ENCODE measurements at places on chromosomes 4 and X. TPM values are rescaled to one million over a fixed set of nuclear protein-coding genes. Genes with fewer than 3 reads are reported as not detected.

- H3K27ac ChIP-seq, result no peak overlapping the region
- no peaks in the 10 kb centered on the region for H3K27me3 ChIP-seq
- peaks cover 5% of the 10 kb centered on the region for H3K36me3 ChIP-seq
- no peak overlapping the region for H3K4me3 ChIP-seq
- no peak for DNase-seq
- H3K4me1 ChIP-seq, result peaks cover 6% of the 10 kb centered on the region
These were observed 99.6 kb upstream of the STS start for GRCh38 chrX:7047951-7048350.

- H3K27ac ChIP-seq, result no peak overlapping the region
- no peak overlapping the region for H3K4me3 ChIP-seq
- no peak for DNase-seq
- H3K4me1 ChIP-seq, result no peaks in the 10 kb centered on the region
These were observed 18.8 kb upstream of the RPL34 start for GRCh38 chr4:108601532-108601931.

DNA sequence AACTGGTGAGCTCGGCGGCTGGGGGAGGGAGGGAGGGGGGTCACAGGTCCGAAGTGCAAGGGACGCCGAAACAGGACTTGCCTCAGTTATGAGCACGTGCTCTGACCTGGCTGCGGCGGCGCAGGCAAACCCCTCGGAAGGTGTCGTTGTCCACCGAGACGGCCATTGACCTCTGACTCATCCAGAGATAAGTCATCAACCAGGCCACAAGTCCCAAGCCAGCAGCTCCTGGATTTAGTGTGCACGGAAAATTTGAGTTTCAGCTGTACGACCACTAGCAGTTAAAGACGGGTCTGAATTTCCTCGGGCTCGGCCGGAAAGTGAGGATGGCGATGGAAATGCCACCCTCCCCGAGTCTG lies 674 bp downstream of the SH3D19 start:
- DNase-seq, result peak; percentile 84
- H3K4me3 ChIP-seq, result peak overlapping the region; percentile 74
- peak overlapping the region; percentile 94 for H3K27ac ChIP-seq
- H3K4me1 ChIP-seq, result peaks cover 25% of the 10 kb centered on the region
- no peaks in the 10 kb centered on the region for H3K27me3 ChIP-seq
- no peaks in the 10 kb centered on the region for H3K36me3 ChIP-seq

CENPI gene
- not detected for total RNA-seq

DCLK2 gene
- total RNA-seq, result 0.36 TPM

SLC49A3 gene
- 2.7 TPM for total RNA-seq

Measured in gastrocnemius medialis (tissue), 4 donors.